Progenitor cell of endocrine pancreas (in vitro differentiated cells): ENCODE measurements at places on chromosomes 16 and 17.

DNA sequence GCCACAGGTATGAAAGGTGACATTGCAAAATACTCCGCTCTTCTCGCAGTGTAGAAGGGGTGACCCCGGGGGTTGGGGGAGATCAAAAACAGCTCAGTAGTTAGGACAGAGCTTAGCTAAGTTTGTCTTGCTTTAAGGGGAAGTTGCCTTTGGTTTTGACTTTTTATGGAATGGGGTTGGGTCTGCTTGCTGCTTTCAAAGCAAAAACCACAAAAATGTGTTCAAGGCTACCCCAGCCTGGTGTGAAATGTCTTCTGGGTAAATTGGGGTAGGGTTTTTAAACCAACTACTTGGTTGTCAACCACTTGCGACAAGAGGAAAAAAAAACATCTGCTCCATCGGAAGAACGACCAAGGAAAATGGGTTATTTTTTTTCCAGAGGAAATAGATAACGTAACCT lies 6.2 kb downstream of the FUS start:
- no peak for DNase-seq
- H3K4me3 ChIP-seq = no peak overlapping the region
- H3K27ac ChIP-seq = peak overlapping the region; percentile 87
- no peaks in the 10 kb centered on the region for H3K27me3 ChIP-seq
- H3K36me3 ChIP-seq = peaks cover 66% of the 10 kb centered on the region
- peaks cover 19% of the 10 kb centered on the region for H3K4me1 ChIP-seq

DNA sequence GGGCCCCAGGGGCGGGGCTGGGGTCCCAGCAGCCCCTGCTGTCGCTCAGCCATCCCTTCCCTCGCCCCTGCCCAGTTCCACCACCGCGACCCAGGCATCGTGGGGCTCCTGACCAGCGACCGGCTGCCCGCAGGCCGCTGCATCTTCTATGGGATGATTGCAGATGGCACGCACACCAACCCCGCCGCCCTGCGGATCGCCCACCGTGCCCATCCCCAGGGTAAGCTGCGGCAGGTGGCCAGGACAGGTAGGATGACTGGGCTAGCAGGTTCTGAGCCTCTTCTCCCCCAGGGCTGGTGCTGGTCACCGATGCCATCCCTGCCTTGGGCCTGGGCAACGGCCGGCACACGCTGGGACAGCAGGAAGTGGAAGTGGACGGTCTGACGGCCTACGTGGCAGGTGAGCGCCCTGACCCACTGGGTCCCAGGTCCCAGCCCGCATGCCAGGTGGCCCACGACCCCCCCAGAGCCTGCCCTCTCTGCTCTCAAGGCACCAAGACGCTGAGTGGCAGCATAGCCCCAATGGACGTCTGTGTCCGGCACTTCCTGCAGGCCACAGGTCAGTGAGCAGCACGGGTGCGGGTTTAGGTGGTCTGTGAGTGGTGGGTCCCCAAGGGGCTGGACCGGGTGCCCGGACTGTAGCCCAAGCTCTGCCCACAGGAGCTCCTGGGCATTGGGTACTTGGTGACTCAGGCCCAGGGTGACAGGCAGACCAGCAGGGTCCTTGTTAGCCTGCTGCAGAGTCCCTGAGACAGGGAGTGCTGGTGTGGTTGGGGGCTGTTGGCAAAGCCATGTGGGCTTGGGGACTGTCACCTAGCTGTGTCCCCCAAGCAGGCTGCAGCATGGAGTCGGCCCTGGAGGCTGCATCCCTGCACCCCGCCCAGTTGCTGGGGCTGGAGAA lies 2.8 kb downstream of the CEMP1 start:
- H3K27ac ChIP-seq = no peak overlapping the region
- H3K4me1 ChIP-seq = peaks cover 13% of the 10 kb centered on the region
- H3K36me3 ChIP-seq = peaks cover 3% of the 10 kb centered on the region
- no peaks in the 10 kb centered on the region for H3K27me3 ChIP-seq
- DNase-seq = no peak

- H3K4me3 ChIP-seq = no peak overlapping the region
- no peak for DNase-seq
- peaks cover 14% of the 10 kb centered on the region for H3K4me1 ChIP-seq
Observed at GRCh38 chr17:17757956-17758845, 76.9 kb downstream of the RAI1 start.

DNA sequence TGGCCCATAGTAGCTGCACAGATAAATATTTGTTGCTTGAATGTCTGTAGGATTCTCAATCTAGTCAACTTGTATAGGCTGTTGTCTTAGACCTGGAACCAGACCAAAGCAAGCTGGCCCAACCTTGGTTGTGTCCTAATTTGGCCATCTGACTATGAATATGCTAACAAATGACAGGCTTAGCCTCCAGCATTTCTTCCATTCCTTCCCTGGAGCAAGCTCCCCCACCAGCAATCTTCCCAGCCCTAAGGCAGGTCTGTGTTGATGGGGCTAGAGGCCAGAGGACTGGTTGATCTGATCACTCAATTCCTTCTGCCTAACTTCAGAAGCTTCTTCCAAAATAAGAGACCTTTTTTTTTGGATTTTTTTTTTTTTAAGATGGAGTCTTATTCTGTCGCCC lies 9.4 kb upstream of the PHOSPHO1 start:
- no peaks in the 10 kb centered on the region for H3K4me1 ChIP-seq
- H3K27me3 ChIP-seq = peaks cover 15% of the 10 kb centered on the region
- H3K4me3 ChIP-seq = no peak overlapping the region
- DNase-seq = no peak

DNA sequence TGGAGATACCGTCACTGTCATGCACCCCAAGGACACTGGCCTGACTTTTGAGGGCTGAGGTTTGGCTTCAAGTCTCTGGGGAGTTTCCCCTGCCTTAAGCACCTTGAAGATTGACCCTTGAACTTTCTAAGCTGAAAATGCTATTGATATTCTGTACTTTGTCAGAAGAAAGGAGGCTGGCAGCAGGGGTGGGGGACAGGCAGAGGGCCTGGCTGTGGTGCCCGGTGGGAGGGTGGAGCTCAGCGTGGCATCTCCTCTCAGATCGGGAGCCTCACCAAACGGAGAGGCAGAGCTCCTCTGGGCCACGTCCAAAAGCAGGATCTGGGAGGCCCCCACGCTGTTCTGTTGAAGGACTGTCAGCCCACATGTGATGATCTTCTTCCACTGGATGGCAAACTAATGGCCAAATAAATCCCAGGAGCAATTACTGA lies 305.2 kb upstream of the IRX3 start:
- no peak for DNase-seq
- H3K36me3 ChIP-seq = no peaks in the 10 kb centered on the region
- peaks cover 92% of the 10 kb centered on the region for H3K27me3 ChIP-seq

DNA sequence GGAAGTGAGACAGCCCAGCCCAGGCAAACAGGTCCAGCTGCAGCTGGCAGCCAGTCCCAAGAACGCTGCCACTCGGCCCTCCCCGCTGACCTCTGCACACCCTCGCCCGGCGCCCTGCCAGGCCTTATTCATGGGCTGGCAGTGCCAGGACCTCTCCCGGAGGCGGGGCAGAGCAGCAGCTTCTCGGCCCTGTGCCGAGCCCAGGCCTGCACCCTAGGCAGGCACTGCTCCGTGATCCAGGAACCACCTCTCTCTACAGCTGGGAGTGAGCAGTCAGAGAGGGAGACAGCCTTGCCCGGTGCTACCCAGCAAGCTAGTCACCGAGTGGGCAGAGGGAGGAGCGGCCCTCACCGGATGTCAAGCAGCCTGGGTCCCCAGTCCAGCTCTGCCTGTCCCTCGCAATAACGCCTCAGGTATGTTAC lies 79.9 kb upstream of the CBX4 start:
- H3K27me3 ChIP-seq = peaks cover 3% of the 10 kb centered on the region
- H3K27ac ChIP-seq = no peak overlapping the region
- no peak for DNase-seq
- peaks cover 22% of the 10 kb centered on the region for H3K4me1 ChIP-seq

DNA sequence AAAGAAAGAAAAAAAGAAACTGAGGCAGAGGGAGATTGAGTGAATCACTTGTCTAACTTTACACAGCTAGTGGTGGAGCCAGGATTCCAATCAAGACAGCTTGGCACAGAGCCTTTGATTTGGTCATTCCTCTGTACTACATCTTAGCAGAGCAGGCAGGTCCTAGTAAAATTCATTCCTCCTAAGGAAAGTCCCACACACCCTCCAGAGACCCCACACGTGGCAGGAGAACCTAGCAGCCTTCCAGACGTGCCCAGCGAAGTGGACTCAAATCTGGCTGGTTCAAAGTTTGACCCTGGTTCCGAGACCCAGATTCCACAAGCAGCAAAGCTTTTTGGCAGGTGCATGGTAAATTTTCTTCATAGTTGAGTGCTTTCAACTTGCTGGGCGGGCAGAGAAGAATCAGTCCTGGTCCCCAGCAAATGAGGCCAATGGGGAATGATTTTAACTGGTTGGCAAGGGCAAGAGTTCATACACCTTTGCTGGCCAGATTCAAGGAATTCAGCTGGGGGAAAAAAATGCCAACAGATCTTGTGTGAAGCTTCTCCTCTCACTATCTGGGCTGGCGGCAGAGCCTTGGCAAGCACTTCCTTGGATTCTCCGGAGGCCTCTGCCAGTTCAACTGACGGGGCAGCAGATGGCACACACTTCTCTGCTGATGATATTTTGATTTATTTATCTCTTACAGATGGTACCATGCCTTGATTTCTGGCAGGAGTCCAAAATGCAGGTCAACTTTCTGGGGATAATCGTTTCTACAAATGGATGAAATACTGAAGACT lies 82.4 kb downstream of the GSG1L start:
- H3K4me3 ChIP-seq = no peak overlapping the region
- H3K27ac ChIP-seq = no peak overlapping the region
- no peak for DNase-seq
- H3K27me3 ChIP-seq = peaks cover 39% of the 10 kb centered on the region
- no peaks in the 10 kb centered on the region for H3K36me3 ChIP-seq
- H3K4me1 ChIP-seq = no peaks in the 10 kb centered on the region

DNA sequence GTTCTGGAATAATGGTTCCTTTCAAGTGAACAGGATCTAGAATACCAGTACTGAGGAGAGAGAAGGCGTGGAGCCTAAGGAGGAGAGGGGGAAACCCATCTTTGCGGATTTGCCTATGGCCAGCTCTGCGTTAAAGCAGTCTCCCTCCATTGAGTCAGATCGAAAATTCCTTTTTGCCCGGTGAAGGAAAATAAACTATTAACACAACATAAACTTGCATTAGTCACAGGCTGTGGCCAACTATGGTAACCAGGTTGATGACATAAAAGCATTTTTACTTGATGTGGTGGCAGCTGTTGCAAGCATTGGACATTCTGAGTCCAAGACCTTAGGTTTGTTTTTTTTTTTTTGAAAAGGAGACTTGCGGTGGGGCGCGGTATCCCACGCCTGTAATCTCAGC lies 8.9 kb downstream of the LDAF1 start:
- no peaks in the 10 kb centered on the region for H3K27me3 ChIP-seq
- H3K4me1 ChIP-seq = no peaks in the 10 kb centered on the region
- H3K36me3 ChIP-seq = peaks cover 19% of the 10 kb centered on the region
- DNase-seq = no peak
- no peak overlapping the region for H3K4me3 ChIP-seq

- no peak overlapping the region for H3K4me3 ChIP-seq
- no peak for DNase-seq
- H3K4me1 ChIP-seq = no peaks in the 10 kb centered on the region
- no peak overlapping the region for H3K27ac ChIP-seq
- no peaks in the 10 kb centered on the region for H3K36me3 ChIP-seq
Observed at GRCh38 chr16:87057211-87057881, 259.8 kb downstream of the C16orf95 start.

GRCh38 chr16:69277413-69277812 lies 33.7 kb upstream of the VPS4A start:
- no peak for DNase-seq
- peaks cover 1% of the 10 kb centered on the region for H3K4me1 ChIP-seq
- H3K4me3 ChIP-seq = no peak overlapping the region
- H3K36me3 ChIP-seq = peaks cover 11% of the 10 kb centered on the region
- no peaks in the 10 kb centered on the region for H3K27me3 ChIP-seq

- H3K36me3 ChIP-seq = peaks cover 7% of the 10 kb centered on the region
- no peak for DNase-seq
- peaks cover 5% of the 10 kb centered on the region for H3K4me1 ChIP-seq
- H3K27ac ChIP-seq = no peak overlapping the region
- H3K4me3 ChIP-seq = no peak overlapping the region
Observed at GRCh38 chr17:27596566-27597187, 34.3 kb upstream of the LGALS9 start.

- peaks cover 23% of the 10 kb centered on the region for H3K4me1 ChIP-seq
- no peak for DNase-seq
- H3K27ac ChIP-seq = no peak overlapping the region
- H3K27me3 ChIP-seq = no peaks in the 10 kb centered on the region
Observed at GRCh38 chr17:62084585-62084984, 19.5 kb upstream of the MED13 start.

DNA sequence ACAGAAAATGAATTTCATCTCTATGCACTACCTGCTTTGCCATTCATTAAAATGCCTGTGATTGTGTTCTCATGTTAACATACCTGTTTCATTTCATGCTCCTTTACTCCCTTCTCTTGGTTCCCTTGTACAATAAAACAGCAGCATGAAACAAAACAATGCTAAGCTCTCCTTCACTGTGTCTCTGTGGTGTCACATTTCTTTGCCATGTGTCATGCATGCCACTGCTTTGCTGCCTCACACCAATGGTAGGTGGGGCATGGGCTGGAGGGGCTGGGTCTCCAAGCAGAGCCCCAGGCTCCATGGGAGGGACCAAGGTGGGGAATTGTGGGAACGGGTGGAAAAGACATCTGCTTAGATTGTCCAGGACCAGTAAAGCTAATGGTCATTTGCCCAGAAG lies 83.6 kb downstream of the RGS9 start:
- peaks cover 12% of the 10 kb centered on the region for H3K27me3 ChIP-seq
- H3K27ac ChIP-seq = no peak overlapping the region
- DNase-seq = no peak
- no peaks in the 10 kb centered on the region for H3K36me3 ChIP-seq

DNA sequence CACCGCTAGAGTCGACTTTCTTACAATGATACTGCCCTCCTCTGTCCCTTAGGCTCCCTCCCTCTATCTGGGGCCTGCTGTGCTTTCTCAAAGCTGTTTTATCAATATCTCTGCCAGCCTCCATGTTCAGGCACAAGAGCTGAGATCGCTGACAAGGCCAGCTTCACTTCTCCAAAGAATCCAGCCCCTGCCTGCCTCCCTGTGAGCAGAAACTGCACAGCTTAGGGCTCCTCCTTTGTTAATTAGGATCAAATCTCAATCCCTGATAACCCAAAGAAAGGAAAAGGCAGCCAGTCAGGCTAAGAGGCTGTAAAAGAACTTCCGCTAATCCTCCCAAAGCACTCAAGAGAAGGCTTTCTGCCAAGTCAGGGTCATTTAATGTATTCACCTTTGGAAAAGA lies 616.0 kb upstream of the CDH11 start:
- H3K27me3 ChIP-seq = peaks cover 4% of the 10 kb centered on the region
- no peaks in the 10 kb centered on the region for H3K4me1 ChIP-seq
- no peak overlapping the region for H3K4me3 ChIP-seq
